ENCODE measurements at places on chromosomes 6 and 20. TPM values are rescaled to one million over a fixed set of nuclear protein-coding genes. Genes with fewer than 3 reads are reported as not detected.

Gene TMEM244
- total RNA-seq = not detected

Gene PANK2
- total RNA-seq = 39.1 TPM

Gene SAPCD1
- 1.2 TPM for total RNA-seq

GRCh38 chr6:31144296-31144969, 5.6 kb upstream of the PSORS1C2 start:
- no peaks in the 10 kb centered on the region for H3K27me3 ChIP-seq
- no peak overlapping the region for H3K27ac ChIP-seq
- DNase-seq = no peak
- H3K4me3 ChIP-seq = no peak overlapping the region

GRCh38 chr6:71908162-71908765, 21.9 kb downstream of the RIMS1 start:
- no peak for DNase-seq
- no peak overlapping the region for H3K27ac ChIP-seq
- no peaks in the 10 kb centered on the region for H3K36me3 ChIP-seq
- no peaks in the 10 kb centered on the region for H3K27me3 ChIP-seq
- no peaks in the 10 kb centered on the region for H3K4me1 ChIP-seq
- H3K4me3 ChIP-seq = no peak overlapping the region

- H3K4me3 ChIP-seq = no peak overlapping the region
- no peak for DNase-seq
- peaks cover 5% of the 10 kb centered on the region for H3K4me1 ChIP-seq
- H3K27ac ChIP-seq = no peak overlapping the region
Measured at GRCh38 chr20:62824476-62825332, 7.9 kb downstream of the COL9A3 start.

- H3K4me3 ChIP-seq = no peak overlapping the region
- H3K27ac ChIP-seq = no peak overlapping the region
- H3K36me3 ChIP-seq = peaks cover 20% of the 10 kb centered on the region
Measured at GRCh38 chr6:25582101-25582500, 69.9 kb upstream of the SCGN start.

Data from lower lobe of right lung (tissue), 2 donors.